Cortex of kidney (tissue), 1 donor: ENCODE measurements at places on chromosomes 12 and 14.

GRCh38 chr12:21850419-21850818 lies 75.9 kb upstream of the KCNJ8 start:
- no peak for DNase-seq

- DNase-seq = no peak
Measured at GRCh38 chr12:123607756-123608155, 5.9 kb downstream of the DDX55 start.

DNA sequence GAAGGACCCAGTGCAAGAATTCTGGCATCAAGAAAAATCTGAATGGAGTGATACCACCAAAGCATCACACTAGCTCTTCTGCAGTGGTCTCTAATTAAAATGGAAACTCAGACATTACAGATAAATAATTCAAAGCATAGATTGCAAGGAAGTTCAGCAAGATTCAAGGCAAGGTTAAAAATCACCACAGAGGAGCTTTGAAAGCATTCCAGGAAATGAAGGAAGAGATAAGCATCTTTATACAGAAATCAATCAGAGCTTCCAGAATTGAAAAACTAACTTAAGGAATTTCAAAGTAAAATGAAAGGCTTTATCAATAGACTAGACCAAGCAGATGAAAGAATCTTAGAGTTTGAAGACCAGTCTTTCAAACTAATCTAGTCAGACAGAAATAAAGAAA lies 20.4 kb upstream of the GLIPR1 start:
- DNase-seq = no peak

DNA sequence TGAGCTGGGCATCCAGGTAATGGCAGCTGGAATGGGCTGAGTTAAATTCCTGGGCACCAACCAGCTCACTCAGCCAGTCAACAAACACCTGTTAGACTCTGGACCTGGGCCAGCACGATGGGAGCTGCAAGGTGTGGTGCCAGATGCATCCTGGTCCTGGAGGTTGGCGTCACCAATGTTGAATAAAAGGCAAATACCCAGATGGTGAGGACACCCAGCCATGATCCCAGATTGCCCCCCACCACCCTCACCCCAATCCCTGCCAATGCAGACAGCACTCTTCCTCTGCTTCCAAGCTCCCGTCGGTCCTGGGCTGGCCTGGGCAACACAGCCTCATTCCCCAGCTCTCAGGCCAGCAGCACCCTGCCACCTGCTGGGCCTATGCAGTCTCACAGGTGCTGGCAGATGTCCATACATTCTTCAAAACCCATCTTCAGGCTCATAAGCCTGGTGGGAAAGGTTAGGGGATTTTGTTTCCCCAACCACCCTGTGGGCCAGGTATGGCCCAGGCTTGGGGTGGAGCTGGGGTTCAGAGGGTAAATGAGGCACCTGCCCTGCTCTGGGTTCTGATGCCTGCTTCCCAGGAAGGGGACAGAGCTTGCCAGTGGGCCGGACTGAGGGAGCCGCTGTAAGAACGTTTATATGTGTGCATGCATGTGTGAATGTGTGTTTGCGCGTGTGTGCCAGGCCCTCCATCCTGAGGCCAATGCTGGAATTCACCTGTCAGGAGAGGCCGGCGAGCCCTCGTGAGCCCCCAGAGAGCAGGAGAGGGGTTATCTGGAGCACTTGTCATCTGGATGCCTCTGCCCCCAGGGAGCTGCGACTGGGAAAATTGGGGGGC lies 58.0 kb downstream of the LGMN start:
- no peak for DNase-seq

DNA sequence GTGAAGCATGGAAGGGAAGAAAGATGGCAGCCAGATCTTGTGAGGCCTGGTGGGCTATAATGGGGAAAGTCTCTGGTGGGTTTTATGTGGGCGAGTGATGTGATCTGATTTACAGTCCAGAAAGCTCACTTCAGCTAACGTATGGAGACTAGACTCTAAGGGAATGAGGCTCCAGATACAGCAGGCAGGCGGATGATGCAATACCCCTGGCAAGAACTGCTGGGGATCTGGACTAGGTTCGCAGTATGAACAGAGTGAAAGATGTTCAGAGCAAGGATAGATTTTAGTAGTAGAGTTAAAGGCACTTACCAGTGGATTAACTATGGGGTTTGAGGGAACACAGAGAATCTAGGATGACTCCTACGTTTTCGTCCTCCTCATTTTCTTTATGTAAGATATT lies 253.1 kb downstream of the ANO2 start:
- no peak for DNase-seq

DNA sequence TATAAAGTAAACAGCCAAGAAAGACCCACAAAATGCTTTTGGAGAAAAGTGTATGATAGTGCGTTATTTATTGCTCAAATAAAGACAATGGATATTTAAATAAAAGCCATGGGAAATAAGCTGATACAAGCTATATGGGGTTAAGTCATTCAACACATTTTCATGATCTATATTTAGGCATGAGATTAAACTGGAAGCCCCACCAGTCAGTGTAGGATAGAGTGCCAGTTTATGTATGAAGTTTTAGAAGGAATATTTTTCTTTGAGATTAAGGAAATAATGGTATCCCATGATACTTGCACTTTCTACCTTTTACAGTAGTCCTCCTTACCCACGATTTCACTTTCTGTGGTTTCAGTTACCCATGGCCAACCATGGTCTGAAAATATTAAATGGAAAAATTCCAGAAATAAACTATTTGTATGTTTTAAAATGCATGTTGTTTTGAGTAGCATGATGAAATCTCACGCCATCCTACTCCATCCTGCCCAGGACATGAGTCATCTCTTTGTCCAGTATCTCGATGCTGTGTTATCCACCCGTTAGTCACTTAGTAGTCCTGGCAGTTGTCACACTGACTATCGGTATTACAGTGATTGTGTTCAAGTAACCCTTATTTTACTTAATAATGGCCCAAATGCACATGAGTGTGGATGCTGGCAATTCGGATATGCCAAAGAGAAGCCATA lies 22.3 kb downstream of the SYT1 start:
- no peak for DNase-seq

- DNase-seq = no peak
Measured at GRCh38 chr12:92558215-92558773, 144.5 kb upstream of the PLEKHG7 start.

DNA sequence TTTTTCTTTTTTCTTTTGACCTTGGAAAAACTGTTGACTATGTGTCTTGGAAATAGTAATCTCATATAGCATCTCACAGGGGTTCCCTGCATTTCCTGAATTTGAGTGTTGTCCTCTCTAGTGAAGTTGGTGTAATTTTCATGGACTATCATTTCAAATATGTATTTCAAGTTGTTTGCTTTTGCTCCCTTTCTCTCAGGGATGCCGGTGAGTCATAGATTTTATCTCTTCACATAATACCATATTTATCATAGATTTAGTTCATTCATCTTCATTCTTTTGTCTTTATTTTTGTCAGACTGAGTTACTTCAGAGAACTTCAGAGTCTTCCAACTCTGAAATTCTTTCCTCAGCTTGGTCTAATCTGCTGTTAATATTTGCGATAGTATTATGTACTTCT lies 1320.6 kb downstream of the LRFN5 start:
- no peak for DNase-seq

DNA sequence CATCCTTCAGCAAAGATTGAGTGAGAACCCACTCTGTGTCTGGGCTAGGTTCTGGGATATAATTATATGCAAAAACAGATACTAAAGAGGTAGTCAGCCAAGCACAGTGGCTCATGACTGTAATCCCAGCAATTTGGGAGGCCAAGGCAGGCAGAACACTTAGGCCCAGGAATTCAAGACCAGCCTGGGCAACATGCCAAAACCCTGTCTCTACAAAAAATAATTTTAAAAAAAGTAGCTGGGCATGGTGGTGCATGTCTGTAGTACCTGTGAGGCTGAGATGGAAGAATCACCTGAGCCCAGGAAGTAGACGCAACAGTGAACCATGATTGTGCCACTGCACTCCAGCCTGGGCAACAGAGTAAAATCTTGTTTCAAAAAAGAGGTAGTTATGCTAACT lies 237.5 kb upstream of the HMGA2 start:
- no peak for DNase-seq

- no peak for DNase-seq
Measured at GRCh38 chr14:77123381-77124325, 17.9 kb downstream of the ZDHHC22 start.

- no peak for DNase-seq
Measured at GRCh38 chr14:100571837-100572236, 15.4 kb downstream of the BEGAIN start.

DNA sequence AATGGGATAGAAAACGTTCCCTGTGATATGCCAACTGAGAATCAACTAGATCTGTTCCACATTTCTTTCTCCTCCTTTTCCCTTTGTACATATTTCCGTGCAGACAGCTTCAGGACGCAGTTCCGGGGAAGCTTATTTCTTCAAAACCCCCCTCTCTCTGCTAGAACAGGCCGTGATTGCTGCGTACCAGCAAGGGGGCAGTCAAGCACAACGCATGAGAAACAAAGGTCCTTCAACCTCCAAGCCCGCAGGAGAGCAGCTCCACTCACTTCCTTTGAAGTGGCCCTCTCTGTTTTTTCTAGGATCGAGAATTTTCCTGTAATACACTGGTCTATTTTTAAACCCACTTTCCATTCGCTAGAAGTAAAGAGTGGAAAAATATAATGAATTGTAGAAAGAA lies 80.8 kb downstream of the ZNF664 start:
- DNase-seq = no peak

GRCh38 chr12:3362737-3363136 lies 128.3 kb upstream of the PRMT8 start:
- DNase-seq = no peak
